ENCODE measurements at places on chromosomes 4 and X.

DNA sequence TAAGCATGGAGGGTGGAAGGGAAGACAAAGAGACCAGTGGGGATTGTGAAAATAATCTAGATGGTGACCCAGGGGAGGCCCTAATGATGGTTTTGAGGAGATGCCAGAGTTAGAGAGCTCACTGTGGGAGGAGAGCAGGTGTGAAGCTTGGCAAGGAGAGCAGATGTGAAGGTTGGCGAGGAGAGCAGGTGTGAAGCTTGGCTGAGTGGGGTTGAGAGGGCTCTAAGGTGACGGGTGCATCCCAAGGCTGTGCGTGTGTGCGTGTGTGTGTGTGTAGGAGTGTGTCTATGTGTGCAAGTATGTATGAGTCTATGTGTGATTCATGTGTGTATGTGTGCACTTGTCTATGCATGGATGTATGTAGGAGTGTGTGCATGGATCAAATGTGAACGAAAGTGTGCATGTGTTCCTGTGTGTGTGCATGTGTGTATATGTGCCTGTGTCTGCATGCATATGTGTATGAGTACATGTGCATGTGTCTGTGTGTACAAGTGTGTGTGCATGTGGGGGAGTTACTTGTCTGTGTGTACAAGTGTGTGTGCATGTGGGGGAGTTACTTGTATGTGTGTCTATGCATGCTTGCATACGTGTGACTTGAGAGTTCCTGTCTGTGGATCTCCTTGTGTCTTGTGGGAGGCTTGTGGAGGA is 72.0 kb downstream of the EVC start:
- no peak for DNase-seq

DNA sequence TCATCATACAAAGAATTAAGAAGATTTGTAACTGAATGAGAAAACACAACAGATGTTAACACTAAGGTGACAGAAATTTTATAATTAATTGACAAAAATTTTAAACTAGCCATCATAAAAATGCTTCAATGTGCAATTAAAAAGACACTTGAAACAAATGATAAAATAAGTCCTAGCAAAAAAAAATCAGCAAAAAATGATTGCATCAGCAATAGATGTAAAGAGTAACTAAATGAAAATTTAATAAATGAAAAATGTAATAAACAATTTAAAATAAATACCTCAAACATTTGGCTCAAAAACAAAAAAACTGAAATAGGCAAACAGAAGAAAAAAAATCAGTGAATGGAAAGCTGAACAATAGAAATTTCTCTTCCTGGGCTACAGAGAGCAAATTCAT is 380.7 kb upstream of the GALNTL6 start:
- DNase-seq, result no peak

- no peak for DNase-seq
Observed at GRCh38 chr4:26476545-26476944, 13.7 kb downstream of the CCKAR start.

DNA sequence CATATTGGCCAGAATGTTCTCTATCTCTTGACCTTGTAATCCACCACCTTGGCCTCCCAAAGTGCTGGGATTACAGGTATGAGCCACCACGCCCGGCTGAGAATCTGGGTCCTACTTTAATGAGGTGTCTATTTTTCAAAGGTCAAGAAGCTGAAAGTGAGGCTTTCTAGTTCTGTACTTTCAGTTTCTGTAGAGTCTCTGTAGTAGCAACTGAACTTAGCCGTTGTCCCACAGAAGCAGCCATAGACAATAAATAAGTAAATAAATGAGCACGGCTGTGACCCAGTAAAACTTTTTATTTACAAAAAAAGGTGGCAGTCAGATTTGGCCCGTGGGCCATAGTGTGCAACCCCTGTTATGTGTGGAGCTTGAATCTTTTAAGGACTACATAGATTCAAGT is 92.0 kb downstream of the FNIP2 start:
- DNase-seq, result no peak

DNA sequence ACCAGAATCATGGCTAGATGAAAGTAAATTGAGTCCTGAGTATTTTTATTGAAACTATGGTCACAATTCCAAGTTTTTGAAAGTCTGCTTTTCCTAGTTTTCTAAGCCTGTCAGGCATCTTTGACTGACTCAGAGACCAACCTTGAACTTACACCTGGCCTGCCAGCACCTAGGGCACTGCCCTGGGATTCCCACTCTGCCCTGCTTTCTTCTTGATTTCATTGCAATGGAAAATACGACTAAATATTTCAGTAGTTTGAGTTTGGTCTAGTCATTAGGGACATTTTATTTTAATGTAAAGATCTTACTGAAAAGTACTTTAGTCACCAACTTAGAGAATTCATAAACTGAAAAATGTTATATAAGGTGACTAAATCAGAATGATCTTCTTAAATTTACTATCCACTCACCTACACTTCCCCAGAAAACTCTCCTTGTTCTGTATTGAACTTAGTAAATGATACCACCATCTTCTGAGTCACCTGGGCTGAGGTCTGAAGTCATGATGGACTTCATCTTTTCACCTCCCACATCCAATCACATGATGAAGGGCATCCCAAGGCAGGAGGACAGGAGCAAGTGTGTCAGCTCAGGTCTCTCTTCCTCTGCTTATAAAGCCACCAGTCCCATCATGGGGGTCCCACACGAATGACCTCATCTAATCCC is 11.6 kb upstream of the PYURF start:
- DNase-seq, result no peak

- no peak for DNase-seq
Observed at GRCh38 chr4:108181704-108182103, 13.0 kb upstream of the LEF1 start.

DNA sequence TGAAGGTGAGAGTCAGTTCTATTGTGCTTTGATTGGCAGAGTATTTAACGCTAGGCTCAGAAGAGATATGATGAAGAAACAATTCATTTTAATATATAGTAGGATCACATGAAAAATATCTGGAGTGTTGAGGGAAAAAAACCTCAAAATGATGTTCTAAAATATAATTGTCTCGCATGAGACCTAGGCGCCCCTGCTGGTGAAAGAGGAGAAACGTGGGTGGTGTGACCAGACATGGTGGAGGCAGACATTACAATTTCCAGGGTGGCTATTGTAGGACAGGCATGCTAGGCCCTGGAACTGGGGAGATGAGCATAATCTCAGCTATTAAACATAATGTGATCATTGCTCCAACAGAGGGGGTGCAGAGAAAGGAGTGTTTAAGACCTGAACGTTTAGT is 210.0 kb downstream of the HS3ST1 start:
- no peak for DNase-seq

- DNase-seq, result no peak
Observed at GRCh38 chr4:118282692-118283091, 70.1 kb downstream of the PRSS12 start.

GRCh38 chr4:37873386-37873785 is 17.5 kb upstream of the TBC1D1 start:
- DNase-seq, result no peak

GRCh38 chr4:121189326-121190215 is 25.4 kb upstream of the TNIP3 start:
- DNase-seq, result no peak

DNA sequence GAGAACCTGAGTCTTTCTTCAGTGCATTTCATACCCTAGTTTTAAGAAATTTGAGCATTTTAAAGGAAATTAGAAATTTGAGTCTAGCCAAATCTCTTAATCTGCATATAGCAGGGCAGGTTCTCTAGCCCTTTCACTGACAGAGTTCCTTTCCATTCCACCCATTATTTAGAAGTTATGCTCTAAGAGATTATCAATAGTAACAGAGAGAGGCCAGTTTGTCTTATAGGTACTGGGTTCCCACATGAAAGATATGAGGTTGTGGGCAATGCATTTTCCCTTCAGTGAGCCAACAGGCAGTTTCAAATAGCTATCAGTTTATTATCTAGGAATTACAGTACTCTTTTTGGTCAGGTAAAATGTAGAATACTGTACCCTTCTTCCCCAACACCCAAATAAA is 7.3 kb upstream of the GALNT7 start:
- no peak for DNase-seq
